ENCODE measurements at places on chromosomes 3 and 15.

DNA sequence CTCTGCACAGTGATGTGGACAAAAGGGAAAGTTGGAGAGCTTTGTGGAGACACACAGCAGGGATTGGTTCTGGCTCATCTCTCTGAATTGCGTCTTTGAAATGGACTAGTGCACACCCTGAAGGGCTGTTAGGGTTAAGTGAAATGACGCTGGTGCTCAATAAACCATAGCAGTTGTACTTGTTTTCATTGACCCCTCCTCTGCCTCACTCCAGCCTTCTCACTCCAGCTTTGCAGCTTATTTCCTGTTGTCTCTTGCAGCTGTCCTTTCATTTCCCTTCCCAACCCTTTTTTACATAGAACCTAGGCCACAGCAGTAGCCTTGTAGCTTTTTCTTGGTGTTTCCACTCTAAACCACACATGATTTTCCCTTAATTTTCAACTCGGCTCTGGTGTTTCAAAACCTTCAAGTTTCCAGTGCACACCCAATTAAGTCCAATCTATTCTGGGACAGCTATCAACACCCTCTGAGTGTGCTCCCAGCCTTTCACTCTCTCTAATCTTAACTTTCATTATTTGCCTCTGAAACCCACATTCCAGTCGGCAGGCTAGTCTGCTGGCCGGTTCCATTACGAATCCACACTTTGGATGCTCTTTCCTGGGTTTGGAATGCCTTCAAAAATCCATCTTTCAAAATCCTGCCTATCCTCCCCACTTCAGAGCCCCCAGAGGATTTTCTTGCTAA is 6.4 kb downstream of the C3orf52 start:
- no peak for DNase-seq

DNA sequence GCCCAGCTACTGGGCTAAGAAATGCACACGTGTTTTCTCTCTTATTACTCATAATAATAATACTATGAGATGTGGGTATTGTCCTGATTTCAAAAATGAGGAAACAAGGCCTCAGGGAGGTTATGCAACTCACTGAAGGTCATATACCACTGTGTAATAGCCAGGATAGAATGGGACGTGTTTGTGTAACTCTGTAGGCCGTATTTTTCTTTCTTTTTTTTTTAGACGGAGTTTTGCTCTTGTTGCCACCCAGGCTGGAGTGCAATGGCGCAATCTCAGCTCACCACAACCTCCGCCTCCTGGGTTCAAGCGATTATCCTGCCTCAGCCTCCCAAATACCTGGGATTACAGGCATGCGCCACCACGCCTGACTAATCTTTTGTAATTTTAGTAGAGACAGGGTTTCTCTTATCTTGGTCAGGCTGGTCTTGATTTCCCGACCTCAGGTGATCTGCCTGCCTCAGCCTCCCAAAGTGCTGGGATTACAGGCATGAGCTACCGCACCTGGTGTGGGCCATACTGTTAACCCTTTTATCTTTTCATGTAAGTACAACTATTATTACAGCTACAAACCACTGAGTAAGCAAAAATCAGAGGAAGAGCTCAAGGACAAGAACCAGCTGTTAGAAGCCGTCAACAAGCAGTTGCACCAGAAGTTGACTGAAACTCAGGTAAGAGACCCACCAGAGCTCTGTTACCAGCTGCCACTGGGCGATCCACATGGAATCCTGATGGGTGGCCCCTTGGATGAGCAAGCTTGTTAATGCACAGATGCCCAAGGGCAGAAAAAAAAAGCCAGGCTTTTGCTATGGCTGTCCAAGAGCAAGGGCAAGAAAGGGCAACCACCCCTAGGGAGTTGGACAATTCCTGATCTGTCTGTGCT is 6.7 kb downstream of the KNSTRN start:
- DNase-seq = no peak

DNA sequence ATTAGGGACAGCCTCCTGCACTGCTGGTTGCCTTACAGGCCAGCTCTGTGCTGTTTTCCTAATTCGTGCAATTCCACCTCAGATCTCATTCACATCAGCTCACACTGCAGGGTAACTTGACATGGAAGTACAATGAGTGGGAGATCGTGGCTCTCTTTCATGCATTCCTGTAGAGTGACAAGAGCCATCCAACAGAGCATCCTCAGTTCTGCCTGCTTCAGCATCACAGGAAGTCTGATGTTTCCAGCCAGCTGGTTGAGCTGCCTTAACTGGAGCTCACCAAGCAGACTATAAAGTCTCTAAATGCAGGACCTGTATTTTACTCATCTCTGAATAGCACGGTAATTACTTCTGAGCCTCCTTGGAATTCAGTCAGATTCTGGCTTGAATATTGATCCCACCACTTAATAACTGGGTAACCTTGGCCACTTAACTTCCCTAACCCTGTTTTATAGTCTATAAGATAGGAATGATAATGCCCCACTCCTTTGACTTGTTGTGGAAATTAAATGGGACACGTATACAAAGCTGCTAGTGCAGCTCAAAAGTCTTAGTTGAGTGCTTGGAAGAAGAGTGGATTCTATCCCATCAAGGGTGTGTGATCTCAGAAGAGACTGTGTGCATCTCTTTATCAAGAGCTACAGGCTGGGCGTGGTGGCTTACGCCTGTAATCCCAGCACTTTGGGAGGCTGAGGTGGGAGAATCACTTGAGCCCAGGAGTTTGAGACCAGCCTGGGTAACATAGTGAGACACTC is 1.4 kb upstream of the DIS3L start:
- DNase-seq = no peak

GRCh38 chr3:138361561-138361971 is 13.2 kb downstream of the MRAS start:
- DNase-seq = no peak

- no peak for DNase-seq
Measured at GRCh38 chr3:23537101-23537551, 268.6 kb upstream of the UBE2E1 start.

DNA sequence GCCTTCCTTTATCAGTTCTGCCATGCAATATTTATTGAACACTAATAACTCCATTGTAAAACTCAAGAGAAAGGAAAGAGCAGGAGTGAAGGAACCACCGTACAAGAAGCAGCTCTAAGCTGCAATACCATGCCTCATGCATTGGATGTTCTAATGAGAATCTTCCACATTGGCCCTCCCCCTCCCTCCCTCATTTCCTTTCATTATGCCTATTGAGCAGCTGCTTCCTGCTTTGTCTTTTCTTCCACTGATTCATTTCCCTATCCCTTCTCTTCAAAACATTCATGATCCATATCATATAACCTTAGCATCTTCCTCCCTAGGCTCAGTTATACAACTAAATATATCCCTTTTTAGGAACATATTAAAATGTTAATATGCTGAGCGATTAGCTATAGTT is 698.7 kb upstream of the GOLIM4 start:
- DNase-seq = no peak

GRCh38 chr3:167851171-167851570 is 115.7 kb downstream of the SERPINI1 start:
- no peak for DNase-seq

DNA sequence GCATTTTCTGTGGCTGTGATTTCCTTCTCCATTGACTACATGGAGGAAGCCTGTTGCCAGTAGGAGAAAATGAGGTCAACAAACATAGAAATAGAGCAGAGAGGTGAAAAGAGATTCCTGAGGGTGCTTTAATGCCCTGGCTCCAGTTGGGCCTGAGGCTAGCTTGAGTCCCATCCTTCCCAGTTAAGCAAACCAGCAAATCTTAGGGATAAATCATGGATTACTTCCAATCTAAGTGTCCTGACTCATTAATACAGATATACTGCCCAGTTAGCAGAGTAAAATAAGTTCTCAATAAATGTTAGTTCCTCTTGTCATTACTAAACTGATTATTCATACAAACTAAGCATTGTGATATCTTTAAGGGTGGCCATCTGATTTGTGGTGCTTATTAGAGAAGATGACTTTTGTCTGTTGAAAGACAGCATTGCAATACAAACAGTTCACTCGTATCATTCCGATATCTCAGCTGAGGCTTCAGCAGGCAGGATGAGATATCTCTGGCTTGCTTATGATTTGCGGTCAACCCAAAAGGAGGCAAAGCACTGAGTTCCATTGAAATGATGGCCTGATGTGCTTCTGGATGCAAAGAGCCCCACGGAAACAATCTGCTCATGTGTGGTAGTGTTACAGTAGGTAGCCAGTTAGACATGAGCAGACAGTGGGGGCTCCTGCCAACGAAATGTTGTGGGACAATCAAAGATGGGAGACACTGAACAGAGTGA is 6.6 kb upstream of the STARD5 start:
- no peak for DNase-seq

- DNase-seq = no peak
Measured at GRCh38 chr3:2568929-2569328, 470.3 kb downstream of the CNTN4 start.

DNA sequence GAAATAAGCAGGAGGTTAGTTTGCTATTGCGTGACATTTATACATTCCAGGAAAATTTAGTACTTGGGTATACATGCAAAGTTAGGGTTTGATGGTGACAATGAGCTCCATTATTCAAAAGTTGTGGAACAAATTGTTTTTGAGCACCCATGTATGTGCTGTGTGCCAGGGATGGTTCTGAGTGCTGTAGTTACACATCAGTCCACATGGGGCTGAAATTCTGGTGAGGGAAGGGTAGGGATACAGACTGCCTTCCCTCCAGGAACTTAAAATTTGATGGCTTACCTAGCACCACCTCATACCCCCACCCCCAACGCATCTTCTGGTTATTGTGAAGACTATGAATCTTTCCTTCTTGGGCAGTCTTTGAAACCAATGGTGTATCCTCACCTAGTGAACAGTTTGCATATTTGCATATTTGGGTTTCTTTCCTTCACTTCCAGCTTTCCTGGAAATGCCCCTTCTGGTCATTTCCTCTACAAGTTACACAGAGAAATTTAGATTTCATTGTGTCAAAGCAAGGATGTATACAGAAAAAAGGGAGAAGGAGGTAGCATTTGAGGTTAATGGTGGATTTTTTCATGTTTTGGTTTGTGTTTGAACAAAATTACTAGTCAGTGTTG is 222.0 kb upstream of the IL12A start:
- no peak for DNase-seq

DNA sequence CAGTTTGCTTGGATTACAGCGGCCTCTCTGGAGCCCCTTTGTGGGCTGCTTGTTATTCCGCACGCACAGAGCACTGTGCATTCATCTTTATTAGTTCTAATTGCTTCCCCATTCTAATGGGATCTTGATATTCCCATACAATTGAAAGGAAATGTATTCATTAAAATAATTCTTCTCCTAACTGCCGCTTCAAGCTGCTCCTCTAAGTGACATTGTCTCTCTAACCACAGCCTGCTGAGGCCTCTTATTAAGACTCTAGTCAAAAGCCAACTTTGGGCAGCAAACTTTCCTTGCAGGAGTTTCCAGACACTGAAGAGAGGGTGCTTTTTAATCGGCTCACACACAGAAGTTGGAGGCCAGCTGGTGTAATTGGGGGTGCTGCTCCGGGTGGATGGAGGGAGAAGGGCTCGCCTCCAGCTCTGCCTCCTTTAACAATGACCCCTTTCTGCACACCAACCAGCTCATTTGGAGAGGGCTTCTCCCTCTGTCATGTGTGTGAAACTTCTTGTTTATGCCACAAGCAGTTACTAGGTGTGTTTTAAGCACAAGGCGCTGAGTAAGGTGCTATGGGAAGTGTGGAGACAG is 5.6 kb upstream of the MAGEF1 start:
- DNase-seq = peak; percentile 28

- no peak for DNase-seq
Measured at GRCh38 chr15:61983081-61983480, 77.2 kb downstream of the VPS13C start.

DNA sequence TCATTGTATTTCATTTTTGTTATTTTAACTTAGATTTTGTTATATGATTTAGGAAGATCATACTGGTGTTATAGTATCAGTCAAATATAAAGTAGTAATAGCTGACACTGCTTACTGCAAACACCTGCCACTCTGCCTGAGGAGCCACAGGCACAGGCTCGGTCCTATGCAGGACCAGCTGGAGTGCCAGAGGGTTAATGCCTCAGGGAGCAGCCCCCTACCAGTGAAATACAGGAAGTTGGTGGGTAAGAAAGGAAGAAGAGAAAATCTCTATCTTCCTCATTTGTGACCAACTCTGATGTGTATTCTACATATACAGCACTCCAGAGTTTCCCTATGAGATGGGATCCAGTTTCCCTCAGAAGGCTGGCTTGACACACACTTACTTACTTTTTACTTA is 593.3 kb downstream of the UNC13C start:
- DNase-seq = no peak

- no peak for DNase-seq
Measured at GRCh38 chr15:60091911-60092310, 87.8 kb downstream of the FOXB1 start.

- no peak for DNase-seq
Measured at GRCh38 chr3:52237657-52238172, 1.2 kb downstream of the TWF2 start.

DNA sequence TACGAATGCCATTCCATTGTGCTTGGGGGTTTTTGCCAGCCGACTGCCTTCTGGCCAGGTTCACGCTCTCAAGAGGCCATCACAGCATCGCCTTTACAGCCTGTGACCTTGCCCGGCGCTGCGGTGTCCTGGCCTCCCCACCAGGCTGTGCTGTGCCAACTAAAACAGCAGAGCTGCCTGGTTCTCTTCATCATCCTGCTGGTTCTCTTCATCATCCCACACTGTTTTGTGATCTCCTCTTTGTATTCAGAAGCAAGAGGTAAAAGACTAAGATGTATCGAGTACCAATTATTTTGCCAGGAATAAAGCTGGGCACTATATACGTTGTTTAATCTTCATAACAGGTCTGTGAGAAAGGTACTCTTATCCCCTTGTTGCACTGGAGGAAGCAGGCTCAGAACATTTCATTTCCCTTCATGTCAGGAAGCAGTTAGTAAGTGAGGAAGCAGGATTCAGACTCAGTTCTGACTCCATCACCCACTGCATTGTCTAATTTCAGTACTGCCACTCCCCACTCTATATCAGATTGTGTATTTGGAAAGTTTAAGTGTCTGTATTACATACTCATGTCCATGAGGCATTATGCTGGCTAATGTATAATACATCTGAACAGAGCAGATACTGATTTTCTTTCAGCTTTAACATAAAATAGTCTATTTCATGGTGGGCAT is 92.7 kb downstream of the LRRC28 start:
- no peak for DNase-seq
